ENCODE measurements at places on chromosomes 11 and 22. TPM values are rescaled to one million over a fixed set of nuclear protein-coding genes. Genes with fewer than 3 reads are reported as not detected.

The CD44 gene
- 68.3 TPM for total RNA-seq

The BIRC3 gene
- 0.60 TPM for total RNA-seq

The FREY1 gene
- total RNA-seq, result 1.4 TPM

The GAL gene
- 6.1 TPM for total RNA-seq

The RAB39A gene
- total RNA-seq, result not detected

The ACTN3 gene
- total RNA-seq, result 0.18 TPM
